Fibroblast of villous mesenchyme (primary cell): ENCODE measurements at places on chromosomes 13 and 19.
A peak's percentile ranks its signal among the peaks of the same experiment; 100 is the strongest.

DNA sequence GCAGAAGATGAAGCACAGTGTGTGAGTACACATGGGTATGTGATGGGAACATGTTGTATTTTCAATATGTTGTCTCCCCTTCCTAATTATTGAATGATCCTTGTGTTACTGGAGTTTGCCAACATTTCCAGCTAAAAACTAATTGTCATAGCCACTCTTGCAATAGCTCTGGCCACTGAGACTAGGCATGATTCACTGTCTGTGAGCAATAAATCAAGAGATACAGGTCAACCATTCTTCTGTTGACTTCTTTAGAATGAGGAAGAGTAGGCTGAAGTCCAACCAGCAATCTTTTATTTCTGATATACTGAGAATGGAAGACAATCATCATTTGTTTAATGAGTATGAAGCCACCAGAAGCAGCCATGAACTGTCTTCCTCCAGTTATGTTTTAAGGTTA, 413.9 kb downstream of the SLITRK5 start:
- DNase-seq, result no peak

GRCh38 chr19:7211191-7211951, 82.8 kb downstream of the INSR start:
- peak; percentile 61 for DNase-seq

GRCh38 chr13:33636955-33637670, 180.8 kb upstream of the RFC3 start:
- no peak for DNase-seq

- DNase-seq, result no peak
These were observed 838 bp downstream of the AKAP11 start for GRCh38 chr13:42272804-42273175.

DNA sequence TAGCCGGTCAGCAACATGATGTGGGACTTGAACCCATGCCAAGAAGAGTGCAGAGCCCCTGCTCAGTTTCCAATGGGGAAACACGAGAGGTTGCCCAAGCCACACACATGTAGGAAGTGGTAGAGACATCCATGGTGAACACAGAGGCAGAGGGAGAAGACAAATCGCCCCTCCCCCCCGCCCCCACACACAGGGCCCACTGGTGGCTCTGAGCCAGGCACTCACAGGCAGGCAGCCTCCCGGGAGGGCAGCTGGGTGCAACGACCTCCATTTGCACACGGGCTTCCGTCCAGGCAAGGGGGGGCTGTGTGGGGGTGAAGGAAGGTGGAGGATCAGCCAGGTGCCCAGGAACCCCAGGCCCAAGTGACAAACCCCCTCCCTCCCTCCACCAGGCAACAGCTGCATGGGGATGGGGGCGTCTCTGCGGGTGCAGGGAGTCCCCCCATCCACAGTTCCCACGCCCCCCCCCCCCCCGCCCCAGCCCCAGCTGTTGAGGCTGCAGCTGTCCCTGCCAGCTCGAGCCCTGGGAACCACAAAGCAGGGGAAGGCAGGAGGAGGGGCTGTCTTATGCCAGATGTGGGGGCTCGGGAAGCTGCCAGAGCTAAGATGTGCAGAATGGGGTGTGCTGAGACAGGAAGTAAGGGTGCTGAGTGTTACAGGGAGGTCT, 3.4 kb downstream of the NOTCH3 start:
- DNase-seq, result peak; percentile 36

DNA sequence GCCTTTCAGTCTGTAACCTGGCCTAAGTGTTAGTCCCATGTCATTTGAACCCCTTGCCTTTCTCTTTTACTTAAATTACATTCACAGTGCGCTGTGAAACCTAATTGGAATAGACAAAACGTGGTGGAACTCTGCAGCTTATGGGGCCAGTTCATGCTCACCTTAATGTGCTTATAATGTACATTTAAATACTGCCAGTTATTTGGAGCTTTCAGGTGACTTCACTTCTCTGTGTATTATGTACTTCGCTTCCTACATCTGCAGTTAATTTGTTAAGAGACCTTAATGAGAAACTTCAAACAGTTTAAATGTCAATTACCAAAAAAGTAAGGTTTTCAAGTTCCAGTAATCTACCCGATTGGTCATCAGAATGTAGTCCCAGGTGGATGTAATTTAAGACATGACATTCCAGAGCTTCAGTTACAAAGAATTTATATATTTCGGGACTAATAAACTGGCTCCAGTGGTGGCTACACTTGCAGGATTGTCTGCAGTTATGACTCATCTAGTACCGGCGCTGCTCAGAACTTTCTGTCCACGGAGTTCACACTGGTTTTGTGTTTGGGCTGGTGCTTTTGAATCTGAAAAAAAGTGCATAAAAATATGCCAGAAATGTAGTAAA, 125.3 kb downstream of the TM9SF2 start:
- DNase-seq, result peak; percentile 48

GRCh38 chr19:17778968-17779929, 15.7 kb upstream of the B3GNT3 start:
- DNase-seq, result peak; percentile 43

- no peak for DNase-seq
These were observed 15.0 kb downstream of the SPPL2B start for GRCh38 chr19:2343289-2343982.

DNA sequence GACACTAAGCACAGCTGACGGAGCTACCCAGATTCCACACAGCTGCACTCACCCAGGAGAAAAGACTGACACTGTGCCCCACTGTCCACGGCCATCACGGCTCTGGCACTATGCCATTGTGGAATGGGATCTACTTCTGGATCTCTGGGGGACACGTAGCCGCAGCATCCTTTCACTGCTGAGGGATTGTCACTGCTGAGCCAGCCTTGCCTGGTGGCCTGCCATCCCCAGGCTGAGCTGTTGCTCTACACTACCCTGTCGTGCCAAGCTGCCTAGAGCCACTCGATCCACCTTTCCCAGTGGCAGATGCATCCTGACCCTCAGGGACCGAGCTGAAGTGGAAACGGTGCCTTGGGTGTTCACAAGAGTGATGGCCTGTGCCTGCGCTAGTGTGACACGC, 5.0 kb upstream of the LILRB5 start:
- DNase-seq, result no peak

DNA sequence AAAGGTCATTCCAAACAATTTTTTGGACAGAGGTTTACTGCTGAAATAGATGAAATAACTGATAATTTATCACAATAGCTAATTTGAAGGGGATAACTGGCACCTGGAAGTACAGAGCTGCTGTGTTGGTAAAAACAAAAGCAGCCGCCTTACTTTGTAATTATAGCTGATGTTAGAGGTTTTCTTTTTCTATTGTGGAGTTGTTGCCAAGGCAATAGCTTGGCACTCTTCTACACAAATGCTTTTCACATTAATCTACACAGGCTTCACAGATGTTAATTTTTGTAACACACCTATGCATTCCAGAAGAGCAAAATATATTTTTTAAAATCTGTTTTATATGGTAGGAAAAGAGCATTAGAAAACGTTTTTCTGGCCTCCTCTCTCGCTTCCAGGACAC, 56.9 kb downstream of the LACC1 start:
- DNase-seq, result no peak

GRCh38 chr19:8221161-8221560, 12.0 kb downstream of the CERS4 start:
- no peak for DNase-seq

DNA sequence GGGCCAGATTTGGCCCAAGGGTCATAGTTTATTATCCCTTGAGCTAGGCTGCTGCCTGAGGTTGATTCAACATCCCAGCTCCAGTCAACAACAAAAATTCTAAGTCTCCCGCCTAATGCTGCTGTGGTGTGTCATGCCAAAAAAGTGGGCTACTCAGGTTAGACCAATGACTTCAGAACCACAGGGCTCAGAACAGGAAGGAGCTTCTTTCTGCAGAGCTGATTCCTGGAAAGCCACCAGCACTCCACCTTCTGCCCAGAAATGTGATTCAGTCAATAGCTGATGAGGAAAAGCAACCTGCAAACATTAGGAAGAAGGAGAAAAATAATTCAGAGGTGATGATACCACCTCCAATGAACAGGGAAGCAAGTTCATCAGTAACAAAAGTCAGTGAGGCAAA, 56.1 kb upstream of the SERPINE3 start:
- DNase-seq, result no peak
